GOT3 (cell line): ENCODE measurements at places on chromosomes 16 and 17.
A peak's percentile ranks its signal among the peaks of the same experiment; 100 is the strongest.

- DNase-seq, result no peak
Observed at GRCh38 chr17:7513850-7514419, 29.8 kb downstream of the POLR2A start.

DNA sequence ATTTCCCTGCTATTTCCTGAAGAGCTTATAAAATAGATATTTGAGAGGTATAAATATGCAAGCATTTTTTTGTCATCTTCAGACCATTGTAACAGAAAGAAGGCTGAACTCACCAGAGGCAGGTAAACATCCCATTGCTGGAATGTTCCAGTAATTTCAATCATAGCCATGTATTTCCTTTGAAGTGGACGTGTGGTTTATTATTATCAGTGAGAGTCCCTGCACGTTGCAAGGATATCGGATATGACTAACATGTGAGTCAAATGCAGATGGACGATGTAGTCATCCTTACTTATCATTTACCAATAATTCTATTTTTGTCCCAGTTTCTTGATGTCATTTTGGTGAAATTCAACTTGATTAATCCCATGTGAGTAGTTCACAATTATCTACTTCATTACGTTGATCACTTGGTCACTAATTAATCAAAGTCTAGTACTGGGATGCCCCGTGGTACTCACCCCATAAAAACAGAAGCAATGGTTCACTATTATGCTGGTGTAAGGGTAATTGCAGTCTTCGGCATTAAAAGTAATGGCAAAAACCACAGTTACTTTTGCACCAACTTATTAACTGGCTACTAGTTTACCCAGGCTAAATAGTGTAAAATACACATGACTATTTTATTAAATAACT is 89.5 kb downstream of the VAT1L start:
- DNase-seq, result no peak

DNA sequence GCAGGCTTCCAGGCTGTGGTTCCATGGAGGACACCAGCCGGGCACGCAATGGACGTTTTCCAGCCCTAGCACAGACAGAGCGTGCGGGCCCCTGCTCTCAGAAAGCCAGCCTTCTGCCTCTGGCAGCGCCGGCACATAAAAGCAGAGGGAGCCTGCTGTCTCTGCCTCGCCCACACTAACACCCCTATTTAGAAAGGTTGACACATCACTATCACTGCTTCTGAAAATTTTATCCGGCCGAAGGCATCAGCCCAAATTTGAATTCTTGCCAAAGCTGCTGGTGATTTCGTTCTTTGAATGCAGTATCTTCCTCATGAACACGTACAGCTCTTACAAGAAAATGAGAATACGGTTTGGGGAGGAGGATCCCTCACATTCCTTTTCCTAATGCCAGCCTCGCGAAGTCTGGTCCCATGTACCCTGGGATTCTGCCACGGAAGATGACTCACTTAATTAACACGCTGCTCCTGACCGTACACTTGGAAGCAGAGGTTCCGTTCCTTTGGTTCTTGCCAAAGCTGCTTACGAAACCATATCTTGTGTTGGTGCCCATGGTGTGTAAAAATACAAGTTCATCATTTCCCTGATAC is 1.3 kb upstream of the RAB11FIP3 start:
- DNase-seq, result peak; percentile 57

DNA sequence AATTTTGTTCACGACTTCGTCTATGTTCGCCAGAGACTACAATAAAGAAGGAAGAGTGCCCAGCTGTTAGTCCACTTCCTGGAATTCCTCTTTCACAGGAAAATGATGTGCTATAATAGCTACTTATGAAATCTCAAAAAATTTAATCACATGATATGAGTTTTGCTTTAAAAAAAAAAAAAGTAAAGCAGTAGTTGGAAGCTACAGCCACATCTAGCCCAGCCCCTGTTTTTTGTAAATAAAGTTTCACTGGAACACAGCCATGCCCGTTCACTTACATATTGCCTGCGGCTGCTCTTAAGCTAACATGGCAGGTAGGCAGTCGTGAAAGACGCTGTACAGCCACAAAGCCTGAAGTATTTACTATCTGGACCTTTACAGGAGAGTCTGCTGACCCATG is 15.3 kb downstream of the VPS53 start:
- no peak for DNase-seq

- no peak for DNase-seq
Observed at GRCh38 chr17:47641202-47641601, 8.5 kb upstream of the KPNB1 start.

- DNase-seq, result no peak
Observed at GRCh38 chr16:88131256-88131655, 180.0 kb downstream of the BANP start.

- no peak for DNase-seq
Observed at GRCh38 chr17:7004398-7005253, 7.8 kb upstream of the RNASEK start.

DNA sequence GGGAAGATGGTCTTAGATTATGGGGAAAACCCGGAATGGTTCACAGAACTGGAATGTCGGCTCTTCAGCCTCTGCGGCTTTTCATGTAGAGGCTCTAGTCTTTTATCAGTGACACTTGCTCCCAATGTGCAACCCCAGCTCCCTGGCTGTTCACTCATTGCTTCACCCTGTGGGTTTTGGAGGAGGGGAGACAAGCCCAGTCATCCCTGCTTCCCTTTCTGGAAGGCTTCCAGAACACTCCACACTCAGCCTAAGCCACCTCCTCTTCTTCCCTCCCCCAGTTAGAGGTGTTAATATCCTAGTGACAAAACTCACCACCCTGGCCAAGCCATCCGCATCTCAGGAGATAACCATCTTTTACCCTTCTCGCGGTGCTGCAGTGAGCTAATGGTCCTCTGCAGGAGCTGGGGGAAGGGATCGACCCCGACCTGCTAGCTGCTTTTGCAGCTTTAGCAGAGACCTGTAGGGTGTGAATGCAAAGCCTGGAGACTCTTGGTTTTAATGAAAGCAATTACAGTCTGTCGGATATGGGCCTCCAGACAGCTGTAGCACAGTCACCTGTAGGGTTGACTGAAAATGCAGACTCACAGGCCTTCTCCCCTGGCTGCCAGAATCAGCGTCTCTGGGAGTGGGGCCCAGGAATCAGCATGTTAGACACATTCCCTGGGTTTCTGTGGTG is 24.3 kb upstream of the LASP1NB start:
- peak; percentile 38 for DNase-seq

- no peak for DNase-seq
Observed at GRCh38 chr16:55488306-55488705, 9.3 kb downstream of the MMP2 start.

GRCh38 chr17:16217002-16217635 is at the start of gene PIGL:
Gene PIGL (plus strand): TSS chr17:16217210. CDS start chr17:16217227, 17 bp downstream.
- peak; percentile 47 for DNase-seq

DNA sequence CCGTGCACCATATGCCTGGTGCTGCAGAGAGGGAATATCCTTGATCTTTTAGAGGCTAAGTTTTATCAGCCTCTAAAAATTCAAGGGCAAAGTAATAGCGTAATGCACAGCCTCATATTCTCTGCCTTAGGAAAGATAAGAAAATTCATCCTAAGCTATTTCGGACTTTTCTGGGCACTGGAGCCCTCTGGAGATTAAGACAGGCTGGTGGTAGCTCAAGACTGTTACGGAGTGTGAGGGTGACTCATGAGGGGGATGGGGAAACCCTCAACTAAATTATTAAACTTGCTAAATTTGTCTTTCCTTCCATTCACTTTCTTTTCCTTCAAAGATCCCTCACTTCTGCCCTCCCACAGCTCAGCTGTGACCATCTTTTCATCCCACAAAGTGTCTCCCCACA is 73.3 kb downstream of the RPH3AL start:
- DNase-seq, result no peak

DNA sequence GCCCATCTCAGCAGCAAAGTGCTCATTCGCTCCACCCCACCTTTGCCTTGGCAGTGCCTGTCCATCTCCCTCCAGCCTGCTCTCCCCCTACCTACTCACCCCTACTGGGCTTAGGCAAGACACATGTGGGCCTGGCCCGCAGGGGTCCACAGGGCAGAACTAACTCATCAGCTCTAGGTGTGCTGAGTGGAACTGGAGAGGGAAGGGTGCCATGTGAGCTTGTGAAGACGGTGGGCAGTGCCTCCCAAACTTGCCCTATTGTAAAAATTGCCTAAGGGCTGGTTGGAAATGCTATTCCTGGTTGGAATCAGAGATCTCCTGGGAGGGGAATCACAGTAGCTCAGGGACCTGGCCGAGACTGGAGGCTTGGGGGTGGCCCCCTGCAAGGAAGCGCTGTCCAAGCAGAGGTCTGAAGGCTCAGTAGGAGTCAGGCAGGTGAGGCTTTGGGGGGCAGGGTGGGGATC is 29.1 kb upstream of the TNS4 start:
- no peak for DNase-seq

DNA sequence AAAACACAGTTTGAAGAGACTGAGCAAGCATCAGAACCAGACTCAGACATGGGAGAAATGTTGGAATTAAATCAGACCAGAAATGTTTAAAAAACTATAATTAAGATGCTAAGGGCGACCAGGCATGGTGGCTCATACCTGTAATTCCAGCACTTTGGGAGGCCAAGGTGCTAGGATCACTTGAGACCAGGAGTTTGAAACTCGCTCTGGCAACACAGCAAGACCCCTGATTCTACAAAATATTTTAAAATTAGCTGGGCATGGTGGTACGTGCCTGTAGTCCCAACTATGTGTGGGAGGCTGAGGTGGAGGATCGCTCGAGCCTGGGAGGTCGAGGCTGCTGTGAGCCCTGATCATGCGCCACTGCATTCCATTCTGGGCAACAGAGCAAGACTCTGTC is 160.3 kb downstream of the COPRS start:
- DNase-seq, result no peak

GRCh38 chr16:5175266-5175665 is 77.7 kb upstream of the EEF2KMT start:
- DNase-seq, result no peak

GRCh38 chr17:51046514-51047384 is 73.9 kb downstream of the SPAG9 start:
- DNase-seq, result no peak

GRCh38 chr17:73678999-73679398 is 34.8 kb upstream of the SDK2 start:
- no peak for DNase-seq

DNA sequence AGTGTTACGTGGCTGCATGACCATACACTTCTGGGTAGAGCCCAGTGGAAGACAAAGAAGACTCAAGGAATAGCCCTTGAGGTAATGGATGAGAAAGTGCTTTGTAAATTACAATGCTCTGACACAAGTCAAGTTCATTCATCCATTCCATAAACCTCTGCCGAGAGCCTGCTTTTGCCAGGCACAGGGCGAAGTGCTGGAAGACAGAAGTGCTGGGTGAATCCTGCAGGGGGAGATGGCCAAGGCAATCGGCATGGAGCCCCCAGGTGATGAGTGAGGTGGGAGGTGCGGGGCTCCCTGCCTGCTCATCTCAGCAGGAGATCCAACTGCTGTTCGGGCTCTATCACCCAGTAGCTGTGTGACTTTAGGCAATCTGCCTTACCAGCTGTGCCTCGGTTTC is 2.8 kb upstream of the SOCS3 start:
- no peak for DNase-seq

DNA sequence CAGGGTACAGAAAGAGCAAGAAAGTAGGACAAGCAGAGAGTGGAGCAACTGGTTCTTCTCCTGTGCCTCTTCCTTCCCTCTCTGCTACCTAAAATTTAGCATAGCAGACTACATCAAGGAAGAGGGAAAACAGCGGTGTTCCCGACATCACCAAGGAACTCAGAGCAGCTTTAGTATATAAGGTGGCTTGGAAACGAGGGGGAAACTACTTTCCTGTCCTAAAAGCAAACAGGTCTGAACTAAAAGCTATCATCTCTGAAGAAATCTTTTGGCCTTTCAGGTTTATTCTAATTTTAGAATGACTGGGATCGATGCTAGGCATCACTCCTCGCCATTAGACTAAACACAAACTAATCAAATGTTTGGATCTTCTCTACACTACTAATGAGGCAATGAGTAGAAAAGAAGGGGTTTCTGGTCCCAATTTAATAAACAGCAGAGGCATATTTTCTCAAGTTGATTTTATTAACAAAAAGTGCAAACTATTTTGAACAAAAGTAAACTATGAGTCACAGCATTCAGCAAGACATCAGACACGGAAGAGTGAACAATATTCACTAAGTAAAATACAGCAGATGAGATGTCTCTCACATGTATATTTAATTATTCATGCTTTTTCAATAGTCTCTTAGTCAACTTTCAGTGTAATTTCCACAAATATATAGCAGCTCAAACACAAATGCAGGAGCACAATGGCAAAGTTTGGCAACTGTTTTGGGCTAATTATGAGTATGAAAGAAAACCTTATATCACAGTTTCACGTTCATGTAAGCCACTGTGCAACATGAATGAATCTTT is 108.7 kb downstream of the TRIM37 start:
- no peak for DNase-seq

DNA sequence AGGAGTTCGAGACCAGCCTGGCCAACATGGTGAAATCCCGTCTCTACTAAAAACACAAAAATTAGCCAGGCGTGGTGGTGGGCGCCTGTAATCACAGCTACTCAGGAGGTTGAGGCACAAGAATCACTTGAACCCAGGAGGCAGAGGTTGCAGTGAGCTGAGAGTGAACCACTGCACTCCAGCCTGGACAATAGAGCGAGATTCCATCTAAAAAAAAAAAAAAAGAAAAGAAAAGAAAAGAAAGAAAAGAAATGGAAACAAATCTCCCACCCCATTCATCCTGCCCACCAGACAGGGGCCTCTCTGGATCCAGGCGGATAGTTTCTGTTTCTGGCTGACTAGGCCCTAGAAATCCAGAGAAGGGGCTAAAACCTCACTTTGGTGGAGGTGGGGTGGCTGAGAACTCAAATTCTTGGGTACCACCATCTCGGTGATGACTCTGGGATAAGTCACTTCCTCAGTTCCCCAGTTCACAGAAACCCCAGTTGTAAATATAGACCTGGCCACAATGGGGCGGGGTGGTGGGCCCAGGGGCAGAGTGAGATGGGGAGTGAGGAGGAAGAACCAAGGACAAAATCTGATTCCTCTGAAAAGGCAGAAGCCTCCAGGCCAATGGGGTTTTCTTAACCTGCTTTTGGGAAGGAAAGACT is 22.2 kb downstream of the SOCS1 start:
- no peak for DNase-seq

- no peak for DNase-seq
Observed at GRCh38 chr17:8894202-8894671, 26.8 kb upstream of the PIK3R6 start.

- no peak for DNase-seq
Observed at GRCh38 chr17:83080579-83080857, 1.1 kb downstream of the METRNL start.

DNA sequence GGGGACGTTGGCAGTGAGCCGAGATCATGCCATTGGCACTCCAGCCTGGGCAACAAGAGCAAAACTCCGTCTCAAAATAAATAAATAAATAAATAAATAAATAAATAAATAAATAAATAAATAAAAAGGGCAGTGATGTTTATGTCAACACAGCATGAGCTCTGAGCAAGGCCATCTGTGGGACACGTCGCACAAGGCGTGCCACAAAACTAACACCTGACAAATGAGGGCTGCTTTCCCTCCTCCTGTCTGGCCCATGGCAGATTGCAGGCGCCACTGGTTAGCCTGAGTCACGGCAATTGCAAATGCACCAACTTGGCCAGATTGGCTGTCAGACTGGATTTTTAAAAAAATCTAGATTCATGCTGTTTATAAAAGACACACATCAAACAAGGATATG is 25.9 kb upstream of the SPNS3 start:
- no peak for DNase-seq
